ENCODE measurements at places on chromosomes 6 and 20.

GRCh38 chr20:20847814-20848213, 135.4 kb upstream of the RALGAPA2 start:
- DNase-seq: no peak

DNA sequence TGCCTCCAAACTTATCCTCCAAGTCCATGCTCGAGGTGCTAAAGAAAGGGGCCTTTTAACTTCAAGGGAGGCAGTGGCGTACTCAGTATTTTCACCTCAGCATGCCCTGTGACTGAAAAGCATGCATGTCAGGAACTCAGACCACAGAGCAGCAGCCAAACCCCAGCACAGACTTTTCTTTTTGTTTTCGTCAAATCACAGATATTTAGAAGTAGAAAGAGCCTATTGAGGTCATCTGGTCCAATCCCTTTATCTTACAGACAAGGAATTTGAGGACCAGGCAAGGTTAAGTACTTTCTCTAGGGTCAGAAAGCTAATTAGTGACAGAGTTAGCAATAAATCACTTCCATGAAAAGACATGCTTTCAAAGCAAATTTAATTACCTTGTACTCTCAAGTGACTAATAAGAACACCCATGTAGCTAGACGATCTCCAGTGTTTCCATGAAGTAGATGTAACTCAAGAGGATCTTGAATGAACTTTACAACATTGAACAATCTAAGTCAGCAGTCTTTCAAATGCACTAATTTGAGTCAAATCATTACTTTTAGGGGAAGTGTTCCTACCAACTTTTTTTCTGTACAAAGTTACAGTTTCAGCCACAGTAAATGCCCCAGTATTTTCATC, 35.9 kb downstream of the MOXD1 start:
- no peak for DNase-seq

DNA sequence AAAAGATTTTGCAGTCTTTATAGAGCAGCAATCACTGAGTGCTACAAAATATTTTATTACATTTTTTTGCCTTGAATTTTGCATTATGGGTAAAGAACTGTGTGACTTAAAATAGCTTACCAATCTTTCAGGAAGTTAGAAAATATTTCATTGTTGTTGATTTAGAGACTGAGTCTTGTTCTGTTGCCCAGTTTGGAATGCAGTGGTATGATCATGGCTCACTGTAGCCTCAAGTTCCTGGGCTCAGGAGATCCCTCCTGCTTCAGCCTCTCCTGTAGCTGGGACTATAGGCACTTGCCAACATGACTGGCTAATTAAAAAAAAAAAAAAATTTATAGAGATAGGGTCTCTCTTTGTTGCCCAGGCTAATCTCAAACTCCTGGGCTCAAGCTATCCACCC, 100.8 kb downstream of the ADGRB3 start:
- no peak for DNase-seq

- DNase-seq: no peak
These were observed 145.4 kb downstream of the RPS12 start for GRCh38 chr6:132959639-132960326.

GRCh38 chr6:37916675-37917074, 97.1 kb downstream of the ZFAND3 start:
- no peak for DNase-seq

DNA sequence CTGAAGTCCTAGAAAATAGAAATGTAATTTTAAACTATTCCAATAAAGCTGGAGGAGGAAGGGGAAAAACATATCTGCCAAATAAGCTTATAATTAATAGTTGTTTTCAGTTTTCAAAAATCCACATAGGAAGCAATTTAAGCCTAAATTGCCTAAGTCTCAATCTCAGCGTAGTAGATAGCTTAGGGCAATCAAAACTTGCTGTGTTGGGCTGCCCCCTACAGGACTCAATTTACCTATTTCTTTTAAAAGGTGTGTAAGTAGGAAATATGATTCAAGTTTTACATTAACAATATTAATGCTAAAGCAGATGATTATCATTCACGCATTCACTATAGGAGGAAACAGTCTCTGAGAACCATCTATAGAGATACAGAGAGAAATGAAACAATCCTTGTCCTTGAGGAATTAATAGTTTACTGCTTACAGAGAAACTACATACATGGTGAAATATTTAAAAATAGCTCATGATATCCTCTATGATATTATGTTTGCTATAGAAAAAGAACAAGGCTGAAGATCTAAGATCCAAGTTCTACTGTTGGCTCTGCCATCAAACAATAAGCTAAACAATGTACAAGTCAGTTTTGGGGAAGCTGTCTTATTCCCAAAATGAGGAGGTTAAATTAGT, 102.1 kb downstream of the ATG5 start:
- DNase-seq: peak; percentile 79

DNA sequence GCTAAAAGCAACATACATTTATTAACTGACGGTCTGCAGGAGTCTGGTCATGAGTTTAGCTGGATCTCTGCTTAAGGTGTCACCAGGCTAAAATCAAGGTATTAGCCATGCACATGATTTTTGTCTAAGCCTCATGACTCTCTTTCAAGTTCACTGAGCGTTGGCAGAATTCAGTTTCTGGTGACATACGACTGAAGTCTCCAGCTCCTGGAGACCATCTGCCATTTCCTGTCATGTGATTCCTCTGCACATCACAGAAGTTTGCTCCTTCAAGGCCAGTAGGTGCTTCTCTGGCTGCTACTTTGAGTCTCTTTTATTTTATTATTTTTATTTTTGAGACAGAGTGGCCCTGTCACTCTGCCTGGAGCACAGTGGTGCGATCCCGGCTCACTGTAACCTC, 148.4 kb upstream of the EYA4 start:
- no peak for DNase-seq

- DNase-seq: no peak
These were observed 23.2 kb upstream of the ASCC3 start for GRCh38 chr6:100904316-100904715.

DNA sequence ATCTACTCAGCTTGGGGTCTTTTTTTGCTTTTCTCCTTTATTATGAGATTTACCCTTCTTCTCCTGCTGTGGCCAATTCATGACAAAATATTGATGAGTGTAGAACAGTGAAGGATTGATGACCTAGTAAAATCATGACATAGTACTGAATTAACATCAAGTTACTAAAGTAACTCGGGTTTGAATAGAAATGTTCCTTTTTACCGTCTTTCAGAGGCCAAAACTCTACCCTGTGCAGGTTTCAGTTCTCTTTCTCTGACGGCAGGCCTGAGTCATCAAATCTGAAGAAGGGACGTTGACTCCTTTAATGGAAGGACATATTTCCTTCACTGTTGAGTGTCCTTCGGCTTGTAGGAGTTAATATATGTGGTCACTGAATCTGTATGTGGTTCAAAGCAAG, 80.7 kb downstream of the RREB1 start:
- no peak for DNase-seq

DNA sequence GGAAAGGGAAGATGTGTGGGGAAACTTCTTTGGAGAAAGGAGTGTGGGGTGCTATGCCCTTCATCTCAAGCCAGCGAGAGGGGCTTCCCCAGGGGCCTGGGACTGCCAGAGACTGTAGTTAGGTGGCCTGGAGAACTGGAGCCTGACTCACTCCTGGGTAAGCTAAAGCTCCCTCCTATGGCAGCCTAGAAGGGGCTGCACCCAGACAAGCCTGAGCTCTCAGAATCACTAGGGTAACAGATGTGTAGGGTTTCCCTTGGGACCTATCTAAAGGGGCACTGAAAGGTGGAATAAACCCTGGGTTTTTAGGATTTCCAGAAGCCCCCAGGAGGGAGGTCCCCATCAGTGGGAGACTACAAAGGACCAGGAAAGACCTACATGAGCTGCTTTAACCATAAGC, 1.6 kb upstream of the ARMC2 start:
- no peak for DNase-seq

DNA sequence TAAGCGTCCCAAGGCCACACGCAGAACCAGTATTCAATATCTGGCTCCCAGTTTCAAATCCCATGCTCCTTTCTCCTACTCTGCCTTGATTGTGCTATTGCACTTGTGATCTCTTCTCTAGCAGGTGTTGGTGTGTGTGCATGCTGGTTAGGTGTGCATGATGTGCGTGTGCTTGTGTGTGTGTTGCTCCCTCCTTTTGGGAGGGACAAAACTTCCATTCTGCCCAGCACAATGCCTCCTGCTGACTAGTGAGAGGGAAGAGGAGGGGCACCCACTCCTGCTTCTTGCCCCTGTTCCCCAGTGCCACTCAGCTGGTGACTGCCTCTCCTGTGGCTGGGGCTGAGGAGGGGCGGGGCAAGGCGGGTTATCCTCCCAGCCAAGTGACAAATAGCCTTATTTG, 19.7 kb downstream of the CD40 start:
- no peak for DNase-seq

DNA sequence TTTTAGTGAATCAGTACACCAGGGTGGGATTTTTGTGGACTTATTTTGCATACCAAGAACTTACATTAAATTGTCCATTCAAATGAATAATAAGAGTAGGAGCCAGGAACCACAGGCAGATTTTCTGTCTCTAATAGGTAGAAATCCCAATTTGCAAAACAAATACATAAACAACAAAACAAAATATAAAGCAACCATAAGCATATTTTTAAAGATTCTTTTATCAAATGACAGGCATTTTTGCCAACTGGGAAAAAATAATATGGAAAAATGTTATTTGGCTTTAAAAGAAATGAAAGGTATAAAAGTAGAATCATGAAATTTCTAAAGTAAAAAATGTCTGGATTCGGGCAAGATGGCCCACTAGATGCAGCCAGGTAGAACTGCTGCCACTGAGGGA, 71.2 kb upstream of the PDE7B start:
- DNase-seq: no peak

- DNase-seq: peak; percentile 22
These were observed 48.1 kb downstream of the CHMP4B start for GRCh38 chr20:33859157-33859695.

DNA sequence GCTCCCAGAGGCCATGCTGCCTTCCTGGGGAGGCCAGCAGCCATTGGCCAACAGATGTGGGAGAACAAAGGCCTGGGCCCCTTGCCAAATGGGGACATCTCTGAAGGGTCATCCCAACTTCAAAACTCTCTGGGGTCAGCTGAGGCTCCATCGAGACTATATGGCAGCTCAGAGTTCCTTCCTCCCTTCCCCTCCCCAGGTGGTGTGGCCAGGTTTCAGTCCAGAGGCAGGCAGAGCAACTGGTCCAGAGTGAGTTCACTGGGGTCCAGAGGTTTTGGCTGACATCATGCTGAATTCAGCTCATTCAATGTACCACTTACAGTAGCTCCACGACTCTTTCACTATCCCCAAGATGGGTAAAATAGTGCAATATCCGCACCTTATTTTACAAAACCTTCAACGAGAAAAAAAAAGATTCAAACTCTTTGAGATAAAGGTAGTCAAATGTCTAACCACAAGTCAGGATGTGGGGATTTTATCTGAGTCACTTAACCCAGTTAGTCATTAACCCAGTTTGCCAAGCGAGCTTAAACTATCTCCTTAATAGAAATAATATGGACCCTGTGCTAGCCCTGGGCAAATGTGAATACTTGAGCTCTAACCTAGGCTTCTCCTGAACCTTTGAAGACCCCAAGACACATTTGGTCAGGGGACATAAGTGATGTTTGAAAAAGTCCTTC, 108.4 kb upstream of the PLEKHG1 start:
- peak; percentile 13 for DNase-seq

GRCh38 chr6:36491378-36491965, 48.7 kb downstream of the KCTD20 start:
- DNase-seq: no peak

- DNase-seq: no peak
These were observed 65.4 kb upstream of the SLCO4A1 start for GRCh38 chr20:62576815-62577489.

- DNase-seq: no peak
These were observed at the start of gene HUS1B for GRCh38 chr6:656460-657252. Gene HUS1B (minus strand): TSS chr6:657100. CDS start chr6:656944, 156 bp downstream.

GRCh38 chr6:9131616-9132015, 696.3 kb upstream of the SLC35B3 start:
- no peak for DNase-seq

- no peak for DNase-seq
These were observed 375.5 kb downstream of the PAX1 start for GRCh38 chr20:22080985-22081384.

DNA sequence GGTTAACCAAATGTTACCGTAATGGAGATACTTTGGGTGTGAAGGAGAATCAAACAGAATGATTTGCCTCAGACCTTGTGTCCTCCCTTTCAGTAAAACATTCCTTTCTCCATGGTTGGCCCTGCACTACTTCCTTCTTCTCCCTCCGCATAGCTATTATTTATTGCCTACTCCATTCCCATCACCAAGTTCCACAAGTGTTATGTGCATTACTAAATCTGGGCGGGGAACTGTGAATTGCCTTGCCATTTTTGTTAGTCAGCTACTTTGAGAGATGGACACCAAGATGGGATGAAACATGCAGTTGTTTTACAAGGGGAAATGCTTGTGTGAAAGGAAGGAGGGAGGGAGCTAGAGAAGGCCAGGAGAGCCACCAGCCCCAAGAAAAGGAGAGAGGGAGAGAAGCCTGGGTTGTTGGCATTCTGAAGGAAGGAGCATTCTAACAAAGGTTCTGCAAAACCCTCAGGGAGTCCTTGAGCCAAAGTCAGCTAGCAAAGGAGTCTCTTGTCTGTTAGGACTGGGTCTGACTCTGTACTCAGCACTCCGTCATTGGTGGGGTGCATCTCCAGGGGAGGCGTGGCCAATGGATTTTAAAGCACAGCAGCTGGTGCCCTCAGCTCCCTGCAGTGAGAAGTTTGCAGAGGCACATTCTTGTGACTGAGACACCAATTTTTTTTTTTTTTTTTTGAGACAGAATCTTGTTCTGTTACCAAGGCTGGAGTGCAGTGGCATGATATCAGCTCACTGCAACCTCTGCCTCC, 83.6 kb upstream of the CHD6 start:
- DNase-seq: no peak

DNA sequence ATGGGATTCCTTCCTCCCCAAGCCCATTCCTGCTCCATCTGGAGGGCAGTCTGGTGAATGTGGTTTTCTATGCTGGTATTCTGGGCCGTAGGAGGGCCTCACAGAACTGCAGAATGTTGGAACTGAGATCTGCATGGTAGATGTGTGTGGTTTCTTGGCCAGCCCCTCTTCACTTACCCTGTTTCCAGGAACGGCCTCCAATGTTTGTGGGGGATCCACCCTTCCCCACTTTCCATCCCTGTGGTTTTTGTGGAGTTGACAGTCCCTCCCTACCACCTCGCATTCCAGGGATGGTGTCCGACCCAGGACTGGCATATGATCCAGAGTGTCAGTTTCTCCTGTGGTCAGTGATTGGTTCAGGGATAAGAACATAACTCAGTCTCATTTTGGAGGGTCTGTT, 26.7 kb upstream of the TMEM14A start:
- no peak for DNase-seq

DNA sequence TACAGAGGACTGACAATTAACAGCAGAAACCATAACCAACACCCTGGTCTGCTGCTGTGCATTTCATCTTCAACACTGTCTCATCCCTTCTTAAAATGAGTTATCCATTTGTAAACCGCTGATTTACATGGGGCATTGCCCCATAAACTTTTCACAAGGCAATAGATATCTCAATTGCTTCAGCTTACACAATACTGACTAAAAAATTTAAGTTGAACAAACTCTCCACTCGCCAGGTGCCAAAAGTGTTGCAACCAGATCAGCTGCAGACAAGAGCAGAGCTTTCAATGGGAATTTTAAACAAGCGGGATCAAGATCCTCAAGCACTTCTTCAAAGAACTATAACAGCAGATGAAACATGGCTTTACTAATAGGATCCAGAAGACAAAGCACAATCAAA, 183.0 kb downstream of the TASP1 start:
- no peak for DNase-seq

Measured in activated CD4-positive, alpha-beta T cell treated with anti-CD3 and anti-CD28 coated beads, Interleukin-2, amount 50 U/mL, for 48 hours (primary cell).